ENCODE measurements at places on chromosomes 2 and 18. TPM values are rescaled to one million over a fixed set of nuclear protein-coding genes. Genes with fewer than 3 reads are reported as not detected.

Gene FER1L5
- 0.08 TPM for total RNA-seq

Gene SCN7A
- total RNA-seq: 13.0 TPM

DNA sequence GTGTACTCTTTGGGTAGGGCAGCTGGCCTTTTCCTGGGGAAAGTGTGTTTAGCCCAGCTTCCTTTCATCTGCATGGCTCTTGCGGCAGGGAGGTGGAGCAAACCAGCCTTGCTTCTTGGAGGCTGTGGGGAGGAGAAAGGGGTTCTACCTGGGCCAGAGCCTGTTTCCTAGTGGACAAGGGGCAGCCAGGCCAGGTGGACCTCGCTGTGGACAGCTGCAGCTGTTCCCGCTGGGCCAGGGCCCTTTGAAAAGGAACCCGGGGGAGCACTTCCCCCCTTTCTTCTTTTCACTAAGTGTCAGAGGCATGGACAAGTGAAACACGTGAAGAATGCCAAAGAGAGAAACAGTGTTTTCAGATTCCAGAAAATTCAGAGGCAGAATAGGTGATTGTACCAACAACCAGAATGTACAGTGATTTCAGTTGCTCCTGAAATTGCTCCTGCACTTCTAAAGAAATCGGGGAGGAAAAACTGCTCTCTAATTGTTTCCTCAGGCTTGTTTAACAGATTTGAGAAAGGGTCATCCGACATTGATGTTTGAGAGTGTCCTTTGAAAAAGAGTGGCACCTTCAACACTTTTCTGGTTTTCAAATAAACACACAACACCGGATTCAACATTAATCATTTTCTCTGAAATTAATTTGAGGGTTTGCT is 3.9 kb downstream of the GLI2 start:
- DNase-seq: no peak

Gene EML4
- 7.9 TPM for total RNA-seq

DNA sequence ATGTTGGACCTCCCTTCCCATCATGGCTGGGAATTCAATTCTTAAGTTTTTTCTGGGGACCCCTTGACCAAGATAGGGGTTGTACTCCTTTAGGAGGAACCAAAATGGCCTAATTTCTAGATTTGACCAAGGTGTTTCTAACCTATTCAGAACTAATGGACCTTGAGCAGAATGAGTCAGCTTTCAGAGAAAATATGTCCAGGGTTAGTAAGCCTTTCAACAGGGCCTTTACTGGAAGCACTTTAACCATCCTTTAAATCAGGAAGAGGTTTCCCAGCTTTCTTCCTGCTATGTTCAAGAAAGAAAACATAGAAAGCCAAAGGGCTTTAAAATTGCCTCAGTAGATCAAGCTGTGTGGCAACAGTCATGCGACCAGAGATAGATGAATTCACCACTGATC is 1184.9 kb upstream of the ACVR2A start:
- DNase-seq: no peak

DNA sequence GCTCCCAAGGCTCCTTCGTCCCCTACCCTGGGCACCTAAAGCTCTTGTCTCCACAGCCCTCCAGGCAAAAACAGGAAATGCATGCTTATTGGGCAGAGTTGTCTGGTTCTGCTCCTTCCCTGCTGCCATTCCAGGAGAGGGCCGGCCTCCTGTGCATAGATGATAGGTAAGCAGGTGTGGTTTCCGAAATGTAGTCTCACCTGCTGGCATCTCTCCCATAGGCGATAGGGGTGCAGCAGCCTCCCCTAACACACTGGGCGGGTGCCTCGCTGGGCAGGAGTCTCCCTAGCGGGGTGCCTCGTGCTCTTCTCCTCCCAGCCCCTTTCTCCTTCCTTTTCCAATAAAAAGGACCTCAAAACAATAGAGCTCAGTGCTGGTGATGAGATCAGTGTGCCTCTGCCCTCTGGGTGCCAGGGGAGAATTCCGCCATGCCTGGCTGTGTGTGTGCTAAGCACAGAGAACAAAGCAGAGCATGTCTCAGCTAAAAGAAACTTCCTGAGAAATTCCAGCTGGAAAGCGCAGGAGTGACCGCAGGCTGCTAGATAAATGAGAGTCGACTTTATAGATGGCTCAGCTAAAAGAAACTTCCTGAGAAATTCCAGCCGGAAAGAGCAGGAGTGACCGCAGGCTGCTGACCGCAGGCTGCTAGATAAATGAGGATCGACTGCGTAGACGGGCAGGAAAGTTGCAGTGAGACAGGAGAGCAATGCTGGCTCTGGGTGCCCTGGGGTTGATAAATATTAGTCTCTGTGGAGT is 11.3 kb upstream of the PXDN start:
- DNase-seq: peak; percentile 41

DNA sequence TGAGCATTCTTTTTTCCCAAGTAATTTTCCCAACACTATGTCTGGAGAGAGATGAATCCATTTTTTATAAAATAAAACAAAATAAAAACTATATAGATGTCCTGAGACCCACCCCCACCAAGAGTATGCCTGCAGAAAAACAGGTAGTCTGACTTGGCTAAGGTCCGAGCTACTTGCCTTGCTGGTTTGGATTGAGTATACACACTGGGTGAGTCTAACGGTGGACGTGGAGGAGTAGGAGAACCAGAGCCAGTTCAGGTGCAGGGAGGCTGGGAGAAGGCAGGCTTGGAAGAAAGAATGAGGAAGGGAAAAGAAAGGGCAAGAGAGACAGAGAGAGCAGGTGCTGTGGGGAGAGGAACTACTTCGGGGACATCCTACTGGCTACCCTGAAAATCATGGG is 21.3 kb upstream of the AFTPH start:
- DNase-seq: no peak

DNA sequence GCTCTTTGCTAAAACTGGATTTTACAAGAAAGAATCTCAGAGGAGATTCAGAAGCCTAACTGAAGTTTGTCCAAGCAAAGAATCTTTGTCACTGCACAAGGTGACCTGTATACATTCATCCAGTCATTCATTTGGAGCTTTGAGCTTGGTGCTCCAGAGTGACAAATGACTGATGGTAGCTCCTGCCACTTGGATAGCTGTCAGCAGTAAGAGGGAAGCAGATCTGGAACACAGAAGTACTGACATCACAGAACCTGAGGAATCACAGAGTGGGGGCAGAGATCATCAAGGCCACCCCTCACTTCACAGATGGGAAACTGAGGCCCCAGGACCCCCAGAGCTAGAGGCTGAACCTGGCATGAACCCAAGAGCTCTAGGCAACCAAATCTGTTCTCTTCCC is 28.8 kb upstream of the IGFBP2 start:
- no peak for DNase-seq

Data from cardiac septum (tissue), 1 donor.